Caki2 (cell line): ENCODE measurements at places on chromosomes 7 and 10. TPM values are rescaled to one million over a fixed set of nuclear protein-coding genes. Genes with fewer than 3 reads are reported as not detected.

DNA sequence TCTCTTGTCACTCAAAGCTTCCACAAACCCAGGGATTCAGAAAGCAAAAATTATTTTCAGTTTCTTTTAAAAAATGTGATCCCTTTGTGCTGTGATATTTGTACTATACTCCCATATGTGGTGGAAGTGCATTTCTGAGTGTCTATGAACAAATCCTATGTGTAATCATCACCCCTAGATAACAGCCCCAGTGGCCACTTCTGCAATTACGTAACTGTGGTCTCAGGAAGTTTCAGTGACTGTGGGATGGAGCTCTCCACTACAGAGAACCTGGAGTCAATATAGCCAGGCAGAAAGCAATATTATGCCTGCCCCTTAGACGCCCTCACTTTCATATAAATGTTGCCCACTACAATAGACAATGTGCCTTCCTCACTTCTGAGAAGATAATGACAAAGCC, 1101.7 kb upstream of the GHITM start:
- no peak for DNase-seq

- peak; percentile 14 for DNase-seq
Measured at GRCh38 chr10:70575874-70576802, 26.4 kb downstream of the PRF1 start.

- no peak for DNase-seq
Measured at GRCh38 chr10:127943336-127943910, 36.5 kb downstream of the PTPRE start.

GRCh38 chr7:81534996-81535395, 234.9 kb downstream of the HGF start:
- no peak for DNase-seq

SFMBT2 gene
- 0.24 and 8.1 TPM in 2 replicates for total RNA-seq

CD36 gene
- not detected in 2 replicates for total RNA-seq
